Tibial artery (tissue), 4 donors: ENCODE measurements at places on chromosomes 2 and 18.

DNA sequence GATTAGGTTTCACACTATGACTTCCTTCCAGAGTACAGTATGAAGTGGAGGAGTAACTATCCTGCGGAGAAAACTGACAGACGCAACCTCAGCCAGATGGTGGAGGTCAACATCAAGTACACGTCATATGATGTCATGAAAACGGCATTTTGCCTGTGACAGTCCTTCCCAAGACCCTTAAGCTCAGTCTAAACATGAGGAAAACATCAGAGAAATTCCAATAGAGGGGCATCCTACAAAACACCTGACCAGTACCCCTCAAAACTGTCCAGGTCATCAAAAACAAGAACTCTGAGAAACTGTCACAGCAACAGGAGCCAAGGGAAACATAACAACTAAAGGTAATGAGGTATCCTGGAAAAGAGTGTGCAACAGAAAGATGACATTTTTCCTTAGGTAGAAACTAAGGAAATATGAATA, 1.7 kb downstream of the RNU4ATAC start:
- no peak for DNase-seq

GRCh38 chr18:69936191-69936558, 11.5 kb downstream of the CD226 start:
- DNase-seq: no peak

DNA sequence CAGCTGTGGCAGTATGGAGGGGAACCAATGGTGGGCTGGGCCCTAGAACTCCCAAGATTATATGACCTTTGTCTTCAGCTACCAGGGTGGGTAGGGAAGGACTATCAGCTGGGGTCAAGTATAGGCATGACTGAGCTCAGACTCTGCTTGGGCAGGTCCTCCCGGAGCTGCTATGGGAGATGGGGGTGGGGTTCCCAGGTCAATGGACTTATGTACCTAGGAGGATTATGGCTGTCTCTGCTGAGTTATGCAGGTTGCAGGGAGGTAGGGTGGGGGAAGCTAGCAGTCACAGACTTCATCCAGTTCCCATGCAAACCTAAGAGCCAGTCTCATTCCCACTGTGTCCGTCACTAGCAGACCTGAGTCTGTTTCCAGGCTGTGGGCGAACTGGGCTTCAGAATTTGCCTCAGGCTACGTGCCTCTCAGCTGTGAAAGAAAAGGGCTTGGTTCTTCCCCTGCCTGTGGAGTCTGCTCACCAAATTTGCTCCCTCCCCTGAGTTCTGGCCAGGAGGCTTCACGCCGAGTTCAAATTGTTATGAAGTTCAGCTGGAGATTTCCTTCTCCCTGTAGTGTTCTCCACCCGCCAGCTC, 985.8 kb upstream of the NRXN1 start:
- DNase-seq: no peak

DNA sequence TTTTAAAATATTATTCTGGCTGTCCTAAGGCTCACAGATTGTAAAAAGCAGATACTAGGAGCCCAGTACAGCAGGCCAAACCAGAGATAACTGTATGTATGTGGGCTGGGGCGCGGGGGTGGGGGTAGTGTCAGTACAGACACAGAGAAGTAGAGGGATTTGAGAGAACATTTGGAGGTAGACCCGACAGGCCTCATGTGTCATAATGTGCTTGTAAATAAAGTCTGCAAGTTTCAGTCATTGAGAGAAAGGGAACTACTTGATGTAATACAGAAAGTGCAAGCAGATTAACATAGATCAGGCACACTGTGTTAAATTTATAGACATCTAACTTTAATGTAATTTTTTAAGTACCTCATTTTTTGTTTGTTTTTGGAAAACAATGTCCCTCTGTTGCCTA, 7.4 kb upstream of the POLI start:
- no peak for DNase-seq

GRCh38 chr2:168633200-168633599, 169.2 kb upstream of the NOSTRIN start:
- no peak for DNase-seq
